ENCODE measurements at places on chromosomes 5 and 9. TPM values are rescaled to one million over a fixed set of nuclear protein-coding genes. Genes with fewer than 3 reads are reported as not detected.

DNA sequence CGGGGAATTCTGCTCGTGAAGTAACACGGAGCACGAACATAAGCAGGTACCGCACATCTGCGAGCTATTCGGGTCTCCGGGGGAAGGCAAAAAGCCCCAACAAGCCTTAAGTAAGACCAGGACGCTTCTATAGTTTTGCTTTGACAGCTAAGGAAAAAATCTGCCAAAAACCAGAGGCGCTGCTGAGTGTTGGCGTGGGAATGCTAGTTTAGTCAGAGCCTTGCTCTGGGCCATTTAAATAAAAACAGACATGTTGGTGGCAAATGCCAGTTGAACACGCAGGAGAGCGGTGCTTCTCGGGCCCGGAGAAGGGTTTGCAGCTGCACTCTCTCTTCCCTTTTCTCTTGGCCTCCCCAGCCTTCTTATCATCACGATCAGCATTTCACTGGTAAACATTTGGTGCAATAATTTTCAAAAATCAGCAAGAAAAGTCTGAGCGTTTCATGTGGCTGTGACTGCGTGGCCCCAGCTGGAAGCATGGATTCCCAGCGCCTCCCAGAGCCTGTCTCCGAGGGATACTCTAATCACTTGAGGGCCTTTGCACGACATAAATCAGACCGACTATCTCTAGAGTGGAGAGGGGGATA lies 6.4 kb upstream of the NOTCH1 start:
- no peak for DNase-seq

DNA sequence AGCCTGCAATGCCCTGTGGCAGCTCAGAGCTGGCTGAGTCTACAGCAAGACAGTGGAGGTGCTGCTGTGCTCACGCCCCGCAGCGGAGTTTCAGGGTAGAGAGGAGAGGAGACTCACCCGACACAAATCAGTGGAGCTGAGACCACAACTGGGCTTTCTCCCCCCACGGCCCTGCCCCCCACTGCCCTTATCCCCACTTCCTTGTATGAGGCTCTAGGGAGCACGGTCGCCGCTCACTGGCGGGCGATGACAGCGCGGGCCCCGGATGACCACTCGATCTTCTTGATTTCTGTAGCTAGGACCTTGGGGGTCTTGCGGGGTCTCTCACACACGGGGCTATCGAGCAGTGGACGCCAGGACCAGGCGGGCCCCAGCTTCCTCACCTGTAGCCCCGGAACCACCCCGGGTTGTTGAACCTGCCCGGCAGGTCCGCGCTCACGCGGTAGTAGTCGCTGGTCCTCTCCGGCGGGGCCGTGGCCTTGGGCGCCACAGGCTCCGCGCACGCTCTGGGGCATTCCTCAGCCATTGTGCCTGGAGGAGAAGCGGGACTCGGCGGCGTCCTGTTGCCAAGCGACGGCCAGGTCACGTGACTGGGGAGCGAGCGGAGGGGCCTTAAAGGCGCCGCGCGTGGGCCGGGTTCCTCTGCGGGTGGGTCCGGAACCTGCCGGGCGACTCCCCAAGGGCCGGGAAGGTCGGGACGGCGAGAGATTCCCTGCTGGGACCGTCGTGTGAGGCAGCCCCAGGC lies 984 bp upstream of the MRPS2 start:
- DNase-seq: peak; percentile 93

DNA sequence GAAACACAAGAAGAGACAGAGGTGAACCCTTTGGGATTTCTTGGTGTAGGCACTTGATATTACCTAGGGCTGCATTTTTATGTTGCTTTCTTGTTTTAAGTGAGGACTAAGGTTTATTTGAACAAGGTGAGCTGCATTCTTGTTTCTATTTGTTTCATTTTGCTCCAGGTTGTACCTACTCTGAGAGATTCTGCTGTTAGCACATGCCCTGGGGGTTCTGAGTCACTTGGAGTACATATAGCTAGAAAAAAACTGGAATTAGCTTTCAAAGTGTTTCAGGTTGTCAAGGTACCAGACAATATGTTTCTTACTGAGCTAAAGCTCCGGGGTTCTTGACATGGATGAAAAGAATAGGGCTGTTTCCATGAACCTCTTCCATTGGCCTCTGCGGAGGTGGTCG lies 299.4 kb downstream of the ICE1 start:
- no peak for DNase-seq

MRPS2 gene
- 36.5 TPM for total RNA-seq

CLTB gene
- 27.9 TPM for total RNA-seq

- DNase-seq: no peak
Observed at GRCh38 chr5:98791898-98792580, 18.6 kb downstream of the RGMB start.

- no peak for DNase-seq
Observed at GRCh38 chr9:78383130-78383529, 86.2 kb downstream of the PSAT1 start.

DNA sequence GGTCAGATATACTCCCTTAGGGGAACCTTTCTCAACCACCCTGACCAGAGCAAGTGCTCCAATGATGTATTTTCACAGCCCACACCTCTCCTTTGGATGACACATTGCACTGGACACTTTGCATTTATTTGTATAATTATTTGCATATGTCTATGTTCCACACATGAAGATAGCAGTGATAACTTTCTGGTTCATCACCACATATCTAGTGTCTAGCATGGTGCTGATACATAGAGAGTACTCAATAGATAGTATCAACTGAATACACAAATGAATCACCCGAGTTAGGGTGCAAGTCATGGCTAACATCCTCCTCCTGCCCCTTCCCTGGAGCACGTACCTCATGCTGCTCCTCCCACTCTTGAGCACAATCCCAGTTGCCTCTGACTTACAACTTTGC lies 617.6 kb downstream of the EBF1 start:
- no peak for DNase-seq

All from progenitor cell of endocrine pancreas (in vitro differentiated cells).